BJ (cell line): ENCODE measurements at places on chromosomes 3 and 15. TPM values are rescaled to one million over a fixed set of nuclear protein-coding genes. Genes with fewer than 3 reads are reported as not detected.

Gene ARHGAP11A
- 5.5 and 8.7 TPM in 2 replicates for polyA plus RNA-seq

Gene DGKG
- not detected in 2 replicates for polyA plus RNA-seq

Gene SLC28A1
- 0.05 TPM in 1 of 2 replicates, not detected in the other for polyA plus RNA-seq

Gene RTP1
- polyA plus RNA-seq, result not detected in 2 replicates

Gene CCR9
- polyA plus RNA-seq, result not detected in 2 replicates

Gene GP9
- not detected in 2 replicates for polyA plus RNA-seq

Gene FBXL2
- polyA plus RNA-seq, result 16.5 and 19.1 TPM in 2 replicates

Gene ATP13A5
- polyA plus RNA-seq, result not detected in 2 replicates

Gene ITPKA
- polyA plus RNA-seq, result 0.44 and 0.59 TPM in 2 replicates

Gene DNAH12
- polyA plus RNA-seq, result 0.01 TPM in 1 of 2 replicates, not detected in the other

Gene SCN5A
- 0.33 and 0.74 TPM in 2 replicates for polyA plus RNA-seq

Gene ZNF385D
- polyA plus RNA-seq, result 2.2 and 2.7 TPM in 2 replicates

Gene TM4SF18
- 0.11 and 0.29 TPM in 2 replicates for polyA plus RNA-seq

Gene PPP1R14D
- polyA plus RNA-seq, result not detected in 2 replicates

Gene PLSCR5
- polyA plus RNA-seq, result not detected in 2 replicates

Gene FAM240A
- polyA plus RNA-seq, result not detected in 2 replicates

- no peak for DNase-seq
Observed at GRCh38 chr15:22806664-22807063, 20.2 kb downstream of the NIPA1 start.

DNA sequence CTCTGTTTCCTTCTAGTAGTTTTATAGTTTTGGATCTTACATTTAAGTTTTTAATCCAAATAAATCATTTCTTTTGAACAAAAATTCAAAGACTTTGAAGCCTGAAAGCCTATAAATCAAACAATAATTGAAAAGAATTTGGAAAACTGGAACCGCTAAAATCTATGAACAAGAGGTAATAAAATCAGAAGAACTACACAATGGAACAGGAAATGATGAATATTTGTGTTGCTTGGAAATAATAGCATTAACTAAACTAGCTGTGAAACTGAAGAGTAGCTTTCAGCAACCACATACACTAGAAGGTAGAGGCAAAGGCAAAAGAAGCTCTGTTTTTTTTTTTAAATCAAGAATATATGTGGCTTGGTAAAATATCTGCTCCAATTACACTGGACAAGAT lies 147.9 kb upstream of the ABI3BP start:
- no peak for DNase-seq

DNA sequence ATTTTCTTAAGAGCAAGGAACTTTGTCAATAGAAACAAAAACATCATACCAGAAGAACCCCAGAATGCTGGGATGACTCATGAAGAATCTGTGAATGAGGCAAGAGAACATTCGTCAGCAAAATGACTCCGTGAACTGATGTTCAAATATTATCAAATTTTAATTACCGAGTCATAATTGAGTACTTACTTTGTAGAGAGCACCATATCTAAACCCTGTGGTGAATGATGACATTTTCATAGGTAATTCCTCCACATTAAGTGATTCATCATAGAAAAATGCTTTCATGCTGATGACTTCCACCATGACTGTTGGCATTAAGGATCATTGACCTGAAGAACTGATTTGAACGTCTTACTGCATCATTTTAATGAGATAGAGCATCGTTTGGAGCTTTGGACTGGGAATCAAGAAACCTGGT lies 56.3 kb downstream of the PPARG start:
- peak; percentile 12 for DNase-seq

DNA sequence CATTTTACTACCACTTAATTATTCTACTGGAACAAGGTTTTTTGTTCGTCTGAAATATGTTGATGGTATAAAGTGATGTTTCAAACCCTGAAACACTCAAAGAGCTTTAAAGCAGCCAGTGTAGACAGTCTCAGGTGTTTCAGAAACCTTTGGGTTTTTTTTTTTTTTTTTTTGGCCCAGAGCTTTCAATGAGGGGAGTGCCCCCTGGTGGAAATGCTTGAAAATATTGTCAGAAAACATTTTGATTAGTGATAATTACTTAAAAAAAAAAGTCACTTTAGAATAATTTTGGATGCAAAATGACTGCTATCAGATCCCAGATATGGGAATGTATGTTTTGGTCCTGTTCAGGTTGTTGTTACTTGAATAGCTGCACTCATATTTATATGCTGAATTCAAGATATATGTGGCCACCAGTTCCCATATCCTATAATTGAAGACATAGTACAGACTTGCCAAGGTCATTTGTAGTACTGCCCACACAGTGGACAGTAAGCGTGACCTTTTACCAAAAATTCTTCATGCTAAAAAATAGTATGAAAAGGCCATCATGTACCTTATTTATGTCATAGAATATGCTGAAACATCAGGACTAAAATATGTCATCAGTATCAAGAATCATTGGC lies 35.9 kb downstream of the SATB1 start:
- no peak for DNase-seq

GRCh38 chr15:33985287-33985686 lies 17.0 kb downstream of the CHRM5 start:
- peak; percentile 67 for DNase-seq

- DNase-seq, result no peak
Observed at GRCh38 chr15:25852661-25853524, 10.2 kb downstream of the ATP10A start.

DNA sequence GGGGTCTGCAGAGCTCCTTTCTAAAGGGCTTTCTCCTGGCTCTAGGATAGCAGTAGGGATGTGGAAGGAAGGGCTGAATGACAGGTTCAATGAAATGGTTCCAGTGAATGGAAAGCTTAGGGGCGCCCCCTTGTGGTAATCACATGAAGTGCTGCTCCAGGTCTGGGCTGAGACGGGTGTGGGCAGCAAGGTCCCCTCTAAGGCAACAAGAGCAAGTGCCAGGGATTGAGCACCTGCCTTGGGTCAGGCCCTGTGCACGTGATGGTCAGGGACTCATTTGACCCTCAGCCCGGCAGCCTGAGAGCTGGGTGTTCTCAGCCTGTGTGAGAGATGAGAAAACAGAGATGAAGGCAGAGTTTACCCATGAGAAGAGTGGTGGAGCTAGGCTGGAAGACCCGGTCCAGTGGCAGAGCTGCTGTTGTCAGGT lies 12.1 kb upstream of the CX3CR1 start:
- DNase-seq, result no peak

DNA sequence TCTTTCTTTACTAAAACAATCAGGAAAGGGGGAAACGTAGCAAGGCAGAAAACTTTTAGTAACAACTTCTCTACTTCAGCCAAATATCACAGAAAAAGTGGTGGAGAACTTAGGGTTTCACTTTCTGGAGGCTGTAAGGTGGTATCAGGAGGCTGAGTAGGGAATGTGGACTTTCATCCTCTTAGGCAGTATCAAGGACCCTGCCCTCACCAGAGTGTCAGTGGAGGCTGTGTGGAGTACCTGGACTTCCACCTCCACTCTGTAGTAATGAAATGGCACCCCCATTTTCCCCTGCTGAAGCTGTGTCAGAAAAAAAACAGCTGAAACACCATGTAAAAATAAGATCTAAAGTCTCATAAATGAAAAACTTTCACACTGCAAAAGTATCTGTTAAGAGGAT lies 11.2 kb upstream of the HHLA2 start:
- DNase-seq, result no peak

GRCh38 chr3:141280690-141281089 lies 49.1 kb downstream of the PXYLP1 start:
- no peak for DNase-seq

DNA sequence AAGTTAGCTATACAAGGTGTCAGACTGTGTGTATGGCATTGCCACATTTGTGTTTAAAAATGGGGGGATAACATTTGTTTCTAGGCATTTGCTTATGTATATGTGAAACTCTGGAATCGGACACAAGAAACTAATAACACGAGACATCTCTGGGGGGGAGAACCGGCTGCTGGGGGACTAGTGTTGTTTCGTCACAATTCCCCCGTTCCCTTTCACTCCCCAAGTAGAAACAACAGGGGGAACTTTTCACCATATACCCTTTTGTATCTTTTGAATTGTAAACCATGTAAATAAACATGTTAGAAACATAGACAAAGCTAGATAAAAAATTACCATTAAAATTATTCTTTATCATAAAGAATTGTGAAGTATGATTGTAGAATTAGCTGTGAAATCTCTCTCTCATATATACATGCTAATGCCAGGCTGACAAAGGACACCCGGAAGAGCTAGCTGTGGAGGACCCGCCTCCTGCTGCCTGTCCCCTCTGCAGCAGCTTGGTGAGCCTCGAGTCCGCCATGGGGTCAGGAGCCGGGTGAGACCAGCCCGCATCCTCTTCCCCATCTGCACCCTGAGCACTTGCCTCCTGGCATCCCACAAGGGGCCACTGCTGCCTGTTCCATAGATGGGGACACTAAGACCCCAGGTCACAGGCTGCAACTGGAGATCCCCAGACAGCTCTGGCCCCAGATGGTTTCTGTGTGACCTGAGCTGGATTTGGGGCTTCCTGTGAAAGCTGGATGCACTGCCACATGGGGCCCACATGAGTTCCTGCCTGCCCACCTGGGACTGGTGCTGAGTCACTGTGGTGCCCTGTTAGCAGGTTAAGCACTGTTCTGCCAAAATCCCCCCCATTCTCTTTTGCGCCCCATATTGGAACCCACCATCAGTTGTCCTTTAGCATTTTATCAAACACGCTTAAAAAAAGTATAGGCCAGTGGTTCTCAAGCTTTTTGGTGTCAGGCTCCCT lies 91.6 kb downstream of the IQSEC1 start:
- no peak for DNase-seq

DNA sequence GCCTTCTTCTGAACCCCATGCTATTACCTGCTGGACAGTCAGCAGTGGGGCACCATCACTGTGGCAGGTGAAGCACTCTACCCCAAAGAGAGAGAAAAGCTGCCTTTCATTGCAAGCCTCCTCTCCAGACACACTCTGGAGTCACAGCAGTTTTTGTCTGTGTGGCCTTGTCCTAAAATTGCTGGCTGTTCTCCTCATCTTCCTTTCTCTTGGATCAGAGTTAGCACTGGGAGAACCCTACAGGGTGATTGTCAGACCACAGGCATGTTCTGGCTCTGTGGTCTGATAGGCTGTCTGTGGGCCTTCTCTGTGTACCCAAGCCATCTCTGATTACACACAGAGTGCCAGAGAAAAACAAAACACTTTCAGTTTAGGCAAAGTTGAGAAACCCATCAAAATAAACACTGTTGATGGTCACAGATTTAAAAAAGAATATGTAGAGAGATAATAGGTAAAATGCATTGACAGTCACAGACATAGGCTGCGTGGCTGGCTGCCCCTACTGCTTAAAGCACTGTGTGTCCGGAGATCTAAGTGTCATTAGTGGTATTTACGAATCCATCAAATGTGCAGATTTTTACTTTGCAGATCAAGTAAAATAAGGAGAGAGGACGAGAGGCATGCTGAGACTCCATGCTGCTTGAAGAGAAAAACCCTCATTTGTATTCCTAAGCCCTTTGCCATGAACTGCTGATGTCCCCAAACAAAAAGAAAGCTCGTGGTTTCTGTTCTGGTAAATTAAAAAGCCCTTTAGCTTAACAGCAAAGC lies 689.9 kb downstream of the TUSC7 start:
- no peak for DNase-seq

GRCh38 chr15:23372284-23372683 lies 17.7 kb downstream of the GOLGA8S start:
- no peak for DNase-seq

- peak; percentile 84 for DNase-seq
Observed at GRCh38 chr3:195102609-195103467, 168.1 kb downstream of the XXYLT1 start.

- DNase-seq, result no peak
Observed at GRCh38 chr15:25067725-25068309, 113.0 kb downstream of the SNRPN start.

DNA sequence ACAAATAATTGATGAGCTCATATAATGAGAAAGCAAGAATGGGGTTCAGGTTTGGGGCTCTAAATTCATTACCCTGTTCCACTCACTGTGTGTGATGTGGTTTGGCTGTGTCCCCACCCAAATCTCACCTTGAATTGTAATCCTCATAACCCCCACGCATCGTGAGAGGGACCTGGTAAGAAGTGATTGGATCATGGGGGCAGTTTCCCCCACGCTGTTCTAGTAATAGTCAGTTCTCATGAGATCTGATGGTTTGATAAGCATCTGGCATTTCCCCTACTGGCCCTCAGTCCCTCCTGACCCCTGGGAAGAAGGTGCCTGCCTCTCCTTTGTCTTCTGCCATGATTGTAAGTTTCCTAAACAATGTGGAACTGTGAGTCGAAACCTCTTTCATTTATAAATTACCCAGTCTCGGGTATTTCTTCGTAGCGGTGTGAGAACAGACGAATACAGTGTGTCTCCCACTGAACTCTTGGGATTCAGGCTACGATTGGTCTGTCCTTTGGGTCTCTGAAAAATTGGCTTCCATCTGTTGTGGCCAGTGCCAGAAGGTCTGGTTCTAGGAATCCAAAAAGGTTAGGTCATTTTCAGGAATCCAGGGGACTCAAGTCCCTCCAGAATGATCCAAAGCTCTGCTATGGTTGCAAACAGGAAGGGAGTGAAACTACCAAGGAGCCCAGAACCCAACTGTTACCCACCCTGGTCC lies 87.7 kb downstream of the XXYLT1 start:
- DNase-seq, result no peak

GRCh38 chr3:112303764-112304325 lies 9.8 kb upstream of the SLC9C1 start:
- no peak for DNase-seq

DNA sequence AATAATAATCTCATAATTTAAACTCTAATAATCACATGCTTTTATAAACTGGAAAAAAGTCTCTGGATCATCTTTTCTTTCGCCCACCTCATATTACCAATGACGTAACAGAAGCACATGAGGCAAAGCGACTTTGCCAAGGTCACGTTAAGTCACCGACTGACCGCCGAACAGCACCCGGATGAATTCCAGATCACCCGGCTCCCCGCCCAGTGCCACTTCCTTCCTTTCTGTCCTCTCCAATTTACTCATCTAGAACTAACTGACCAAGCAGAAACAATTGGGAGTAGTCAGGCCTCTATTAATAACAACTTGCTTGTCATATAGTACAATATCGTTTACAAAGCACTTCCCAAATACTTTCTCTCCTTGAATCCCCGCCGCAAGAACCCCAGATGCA lies 21.1 kb downstream of the FGF12 start:
- DNase-seq, result no peak

GRCh38 chr3:195095704-195096036 lies 175.3 kb downstream of the XXYLT1 start:
- DNase-seq, result no peak

GRCh38 chr3:134904776-134905646 lies 110.0 kb downstream of the EPHB1 start:
- DNase-seq, result no peak

GRCh38 chr3:72143322-72143721 lies 358.4 kb upstream of the PROK2 start:
- DNase-seq, result no peak

GRCh38 chr3:51675201-51675611 lies 4.2 kb downstream of the TEX264 start:
- DNase-seq, result no peak
